ENCODE measurements at places on chromosomes 12 and 14.
A peak's percentile ranks its signal among the peaks of the same experiment; 100 is the strongest.

- no peak for DNase-seq
Measured at GRCh38 chr12:23004473-23005020, 379.6 kb downstream of the ETNK1 start.

GRCh38 chr12:42744539-42745182 is 155.1 kb upstream of the PRICKLE1 start:
- DNase-seq: no peak

- no peak for DNase-seq
Measured at GRCh38 chr12:118908811-118909210, 72.5 kb upstream of the SRRM4 start.

DNA sequence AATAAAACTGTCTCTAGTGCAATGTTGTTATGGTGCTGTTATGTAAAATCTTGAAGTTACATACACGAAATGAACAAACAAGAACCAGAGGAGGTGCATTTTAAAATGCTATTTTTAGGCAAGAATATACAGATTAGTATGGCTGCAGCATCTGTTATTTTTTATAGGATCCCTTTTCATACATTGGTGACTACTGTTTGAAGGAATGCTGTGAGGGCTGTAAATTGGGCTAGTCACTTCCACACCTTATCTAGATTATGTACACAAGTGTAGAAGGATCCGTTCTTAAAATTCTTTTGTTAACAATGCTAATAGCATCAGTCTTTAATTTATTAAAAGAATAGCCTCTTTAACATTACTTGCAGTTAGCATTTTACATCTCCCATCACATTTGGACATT is 284.3 kb upstream of the MDGA2 start:
- no peak for DNase-seq

DNA sequence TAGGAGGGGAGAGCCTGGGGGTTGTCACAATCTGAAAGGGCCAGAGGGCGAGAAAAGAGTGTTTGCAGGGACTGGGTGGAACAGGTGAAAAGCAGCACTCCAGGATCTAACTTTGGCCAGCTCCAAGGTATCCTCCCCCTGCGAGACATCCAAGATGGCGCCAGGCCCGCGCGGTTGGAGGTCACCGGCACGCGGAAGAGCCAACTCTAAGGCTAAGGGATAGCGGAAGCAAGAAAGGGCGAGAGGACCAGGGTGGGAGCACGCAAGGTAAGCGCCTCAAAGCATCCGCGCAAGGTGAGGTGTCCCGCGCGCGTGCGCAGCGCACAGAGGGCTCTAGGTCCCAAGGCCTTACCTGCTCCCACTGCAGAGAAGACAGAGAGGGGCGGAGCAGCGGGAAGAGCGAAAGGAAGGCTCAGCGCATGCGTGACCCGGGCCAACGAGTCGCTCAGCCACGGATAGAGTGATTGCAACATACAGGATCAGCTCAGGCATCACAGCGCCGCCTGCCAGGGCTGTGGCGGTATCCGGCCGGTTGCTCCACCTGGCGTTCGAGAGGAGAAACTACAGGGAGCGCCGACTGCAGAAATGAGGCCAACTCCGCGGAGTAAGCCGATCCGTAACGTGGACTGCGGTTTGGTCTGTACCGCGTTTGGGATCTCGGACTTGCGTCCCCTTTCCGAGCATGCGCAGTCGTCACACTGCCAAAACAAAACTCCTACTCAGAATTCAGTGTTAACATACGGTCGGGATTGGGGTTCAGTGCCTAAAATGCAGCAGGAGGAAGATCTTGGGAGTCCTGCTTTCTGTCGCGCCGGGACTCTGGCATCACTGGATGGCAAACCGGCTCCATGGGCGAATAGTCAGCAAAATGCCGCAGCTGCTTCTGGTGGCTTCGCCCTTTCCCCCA is at the start of gene ATP5MC2:
TSS of gene ATP5MC2 (minus strand) at position 383 of the 907 bp plus-strand sequence. CDS start 3,469 bp downstream, outside the sequence.
- DNase-seq: peak; percentile 93

DNA sequence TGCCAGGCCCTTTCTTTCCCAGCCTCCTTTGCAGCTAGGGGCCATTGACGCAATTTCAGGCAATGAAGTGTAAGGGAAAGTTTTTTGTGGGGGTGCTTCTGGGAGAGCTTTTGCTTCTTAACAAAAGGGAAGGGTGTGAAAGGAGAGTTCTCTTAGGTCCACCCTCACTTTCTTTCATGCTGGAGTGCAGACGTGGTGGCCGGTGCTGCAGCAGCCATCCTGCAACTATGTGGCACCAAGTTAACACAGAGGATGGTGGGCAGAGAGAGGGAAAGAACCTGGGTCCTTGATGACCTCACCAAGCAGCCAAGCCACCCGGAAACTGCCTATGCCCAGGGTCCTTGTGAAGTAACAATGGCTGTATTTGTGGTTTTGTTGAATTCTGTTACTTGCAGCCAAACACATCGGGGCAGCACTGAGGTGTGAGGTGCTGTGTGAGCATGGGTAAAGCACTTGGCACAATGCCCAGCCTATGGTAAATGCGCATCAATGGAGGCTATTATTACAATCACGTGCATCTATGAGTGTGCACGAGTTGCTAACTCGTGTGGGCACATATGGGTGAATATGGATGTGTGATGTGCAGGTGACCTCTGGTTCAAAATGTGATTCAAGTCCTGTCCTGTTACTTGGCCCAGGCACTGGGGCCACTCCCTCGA is 122.6 kb downstream of the CALM1 start:
- DNase-seq: no peak

GRCh38 chr14:61147831-61148549 is 133.1 kb downstream of the TMEM30B start:
- no peak for DNase-seq

DNA sequence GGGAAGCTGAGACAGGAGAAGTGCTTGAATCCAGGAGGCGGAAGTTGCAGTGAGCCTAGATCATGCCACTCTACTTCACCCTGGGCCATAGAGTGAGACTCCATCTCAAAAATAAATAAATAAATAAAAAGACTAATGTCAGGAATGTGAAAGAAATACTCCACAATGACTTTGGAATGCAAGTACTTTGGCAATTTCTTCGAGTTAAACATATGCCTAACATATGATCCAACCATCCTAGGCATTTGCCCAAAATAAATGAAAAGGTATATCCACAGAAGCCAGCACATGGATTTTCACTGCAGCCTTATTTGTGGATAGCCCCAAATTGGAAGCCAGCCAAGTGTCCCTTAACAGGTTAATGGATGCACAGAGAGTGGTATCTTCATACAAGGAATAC is 357.9 kb upstream of the TMEM132C start:
- no peak for DNase-seq

GRCh38 chr14:74492776-74493342 is at the start of gene NPC2:
Gene NPC2, minus strand, starts transcription at chr14:74493305. Its CDS starts 31 bp downstream, at chr14:74493274.
- no peak for DNase-seq

- DNase-seq: no peak
Measured at GRCh38 chr12:122326586-122326985, 60.3 kb upstream of the VPS33A start.

- DNase-seq: no peak
Measured at GRCh38 chr14:55841625-55842024, 261.6 kb downstream of the KTN1 start.

DNA sequence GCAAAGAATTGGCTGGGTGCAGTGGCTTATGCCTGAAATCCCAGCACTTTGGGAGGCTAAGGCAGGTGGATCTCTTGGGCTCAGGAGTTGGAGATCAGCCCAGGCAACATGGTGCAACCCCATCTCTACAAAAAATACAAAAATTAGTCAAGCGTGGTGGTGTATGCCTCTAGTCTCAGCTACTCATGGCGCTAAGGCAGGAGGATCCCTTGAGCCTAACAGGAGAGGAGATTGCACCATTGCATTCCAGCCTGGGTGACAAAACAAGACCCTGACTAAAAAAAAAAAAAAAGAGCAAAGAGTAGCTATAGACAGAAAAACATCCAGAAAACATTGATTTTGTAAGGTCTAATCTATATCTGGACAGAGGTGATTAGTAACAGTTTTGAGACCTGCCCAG is 25.0 kb downstream of the KIF21A start:
- DNase-seq: no peak

- no peak for DNase-seq
Measured at GRCh38 chr12:12542964-12543363, 19.7 kb downstream of the DUSP16 start.

DNA sequence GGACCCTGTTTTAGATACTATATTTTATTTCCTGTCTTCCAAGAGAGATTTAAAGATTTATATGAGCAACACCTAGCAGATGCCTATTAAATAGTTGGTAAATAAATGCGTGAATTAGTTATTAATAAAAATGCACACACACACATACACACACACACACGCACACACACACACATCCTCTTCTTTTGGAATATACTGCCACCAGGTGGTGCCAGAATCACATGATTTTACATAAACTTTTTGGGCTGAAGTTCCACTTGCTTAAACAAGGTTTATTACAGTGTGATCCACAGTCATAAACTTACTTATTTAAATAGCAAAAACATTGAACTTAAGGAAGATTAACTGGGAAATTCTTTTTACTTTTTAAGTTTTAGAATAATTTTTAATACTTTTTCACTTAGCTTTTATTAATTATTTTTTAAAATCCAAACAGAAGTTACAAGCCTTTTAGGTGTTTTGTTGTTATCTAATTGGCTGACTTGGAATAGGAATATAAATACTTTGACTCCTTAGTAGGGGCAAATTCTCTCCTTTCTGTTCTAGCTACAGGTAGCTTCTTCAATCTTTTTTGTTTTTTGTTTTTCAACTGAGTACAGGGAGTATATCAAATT is 17.5 kb downstream of the RAD51B start:
- no peak for DNase-seq

DNA sequence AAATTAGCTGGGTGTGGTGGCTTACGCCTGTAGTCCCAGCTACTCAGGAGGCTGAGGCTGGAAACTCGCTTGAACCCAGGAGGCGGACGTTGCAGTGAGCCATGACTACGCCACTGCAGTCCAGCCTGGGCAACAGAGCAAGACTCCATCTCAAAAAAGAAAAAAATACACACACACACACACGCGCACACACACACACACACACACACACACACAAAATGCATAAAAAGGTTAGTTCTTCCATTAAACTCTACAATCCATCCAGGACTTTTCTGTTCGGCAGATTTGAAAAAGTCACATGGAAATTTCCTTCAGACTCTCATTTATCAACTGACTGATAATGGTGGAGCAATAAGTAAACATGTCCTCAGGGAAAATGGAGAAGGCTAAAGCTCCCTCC is 9.2 kb upstream of the VPS33A start:
- DNase-seq: no peak

DNA sequence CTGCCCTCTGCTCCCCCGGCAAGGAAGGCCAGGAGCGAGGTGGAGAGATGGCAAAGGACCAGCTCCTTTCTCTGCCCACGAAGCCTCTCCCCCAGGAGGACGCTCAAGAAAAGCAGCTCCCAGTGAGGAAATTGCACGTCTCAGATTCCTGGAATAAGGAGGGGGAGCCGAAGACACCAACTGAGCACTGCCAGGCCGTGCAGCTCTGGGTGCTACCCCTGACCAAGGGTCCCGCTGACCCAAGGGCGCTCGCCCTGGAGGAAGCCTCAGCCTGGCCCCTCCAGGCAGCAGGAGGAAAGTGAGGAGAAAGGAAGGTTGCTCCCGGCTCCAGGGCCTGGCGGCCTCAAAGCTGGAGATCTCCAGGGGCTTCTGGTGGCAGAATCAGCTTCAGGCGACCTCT is 174.1 kb upstream of the SFSWAP start:
- DNase-seq: no peak

DNA sequence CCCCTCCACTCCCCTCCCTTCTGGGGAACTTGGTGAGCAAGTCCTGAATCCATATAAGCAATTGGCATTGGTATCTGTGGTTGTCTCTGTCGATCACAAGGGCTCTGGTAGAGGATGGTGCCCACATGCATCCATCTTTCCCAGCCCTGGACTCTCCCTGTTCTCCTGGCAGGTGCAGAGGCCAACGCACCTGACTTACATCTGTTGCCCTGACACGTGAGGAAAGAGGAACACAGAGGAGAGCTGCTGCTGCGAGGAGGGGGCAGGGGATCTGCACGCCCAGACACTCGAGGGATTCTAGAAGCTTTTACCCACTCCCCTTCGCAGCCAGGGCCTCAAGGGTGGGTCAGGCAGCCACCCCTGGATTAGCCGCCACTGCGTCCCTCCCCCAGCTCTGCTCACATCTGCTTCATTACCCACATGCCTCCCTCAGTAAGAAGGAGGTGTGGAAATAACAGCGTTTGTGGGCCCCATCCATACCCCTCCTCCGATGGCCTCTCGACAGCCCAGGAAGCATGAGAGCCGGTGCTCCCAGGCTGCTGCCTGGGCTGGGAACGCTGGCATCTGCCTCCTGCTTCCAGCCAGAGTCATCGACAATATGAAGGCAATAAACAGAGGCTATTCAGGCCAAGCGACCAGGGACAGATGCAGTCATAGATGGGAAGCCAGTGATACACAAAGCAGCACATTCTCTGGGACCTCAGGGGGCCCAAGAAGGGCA is 56.5 kb downstream of the KDM2B start:
- no peak for DNase-seq

DNA sequence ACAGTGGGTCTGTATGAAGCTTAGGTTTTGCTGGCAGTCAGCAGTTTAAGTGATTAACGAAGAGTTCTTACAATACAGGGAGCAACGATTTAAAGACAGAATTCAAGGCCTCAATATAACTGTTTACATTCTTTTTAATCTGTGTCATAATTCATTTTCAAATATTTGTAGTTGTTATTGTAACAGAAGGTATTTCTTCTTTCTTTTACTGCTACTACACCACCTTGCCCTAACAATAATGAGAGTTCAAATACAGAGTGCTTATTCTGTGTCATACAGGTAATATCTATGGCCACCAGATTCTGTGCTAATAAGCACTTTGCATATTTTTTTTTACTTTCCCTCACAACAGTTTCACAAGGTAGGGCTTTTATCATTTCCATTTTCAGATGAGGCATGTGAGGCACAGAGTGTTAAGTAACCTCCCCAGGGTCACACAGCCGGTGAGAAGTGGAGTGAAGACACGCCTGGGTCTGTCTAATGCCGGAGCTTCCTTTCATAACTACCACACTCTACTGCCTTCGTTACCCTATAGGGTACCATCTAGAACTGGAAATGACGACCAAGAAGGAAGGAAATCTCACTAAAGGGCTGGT is 81.9 kb downstream of the PELI2 start:
- DNase-seq: no peak

DNA sequence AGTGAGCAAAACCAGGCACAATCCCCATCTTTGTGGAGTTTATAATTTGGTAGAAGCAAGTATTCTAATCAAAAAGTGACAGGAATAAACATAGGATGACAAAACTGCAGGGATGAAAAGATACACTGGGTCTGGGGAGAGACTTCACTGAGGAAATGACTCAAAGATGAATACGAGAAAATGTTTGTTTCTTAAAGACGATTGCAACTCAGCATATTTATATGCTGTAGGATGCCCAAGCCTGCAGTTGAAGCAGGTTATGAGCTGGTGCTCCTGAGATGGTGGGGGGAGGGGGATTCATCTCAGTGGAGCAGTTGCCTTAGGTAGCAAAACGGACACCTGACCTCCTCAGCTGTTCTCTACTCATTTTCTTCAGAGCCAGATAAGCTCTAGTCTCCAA is 13.4 kb upstream of the SLC38A4 start:
- DNase-seq: no peak

- DNase-seq: peak; percentile 23
Measured at GRCh38 chr14:69354383-69355153, 43.5 kb downstream of the ERH start.

DNA sequence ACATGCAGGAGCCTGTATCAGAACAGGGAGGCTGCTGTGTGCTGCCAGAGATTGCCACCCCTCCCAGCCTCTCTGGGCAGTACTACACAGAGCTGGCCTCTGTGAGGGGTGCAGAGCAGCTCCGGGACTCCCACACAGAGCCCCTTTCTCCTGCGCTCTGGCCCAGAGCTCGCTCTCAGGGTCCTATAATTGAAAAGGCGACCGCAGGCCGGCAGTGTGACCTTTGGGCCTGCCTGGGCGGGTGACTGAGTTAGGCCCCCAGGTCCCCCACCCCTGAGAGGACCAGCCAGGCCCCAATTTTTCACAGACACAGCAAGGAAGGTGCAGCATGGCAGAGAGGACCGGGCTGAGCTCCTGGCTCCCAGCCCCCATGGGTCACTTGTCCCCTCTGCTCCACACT is 136.4 kb downstream of the ZFP36L1 start:
- DNase-seq: no peak

Measured in stimulated activated CD4-positive, alpha-beta T cell treated with anti-CD3 and anti-CD28 coated beads, Interleukin-1b, Interleukin-23, amount 100 ng/mL, for 24 hours (primary cell).